ENCODE measurements at places on chromosomes 5 and 9.

DNA sequence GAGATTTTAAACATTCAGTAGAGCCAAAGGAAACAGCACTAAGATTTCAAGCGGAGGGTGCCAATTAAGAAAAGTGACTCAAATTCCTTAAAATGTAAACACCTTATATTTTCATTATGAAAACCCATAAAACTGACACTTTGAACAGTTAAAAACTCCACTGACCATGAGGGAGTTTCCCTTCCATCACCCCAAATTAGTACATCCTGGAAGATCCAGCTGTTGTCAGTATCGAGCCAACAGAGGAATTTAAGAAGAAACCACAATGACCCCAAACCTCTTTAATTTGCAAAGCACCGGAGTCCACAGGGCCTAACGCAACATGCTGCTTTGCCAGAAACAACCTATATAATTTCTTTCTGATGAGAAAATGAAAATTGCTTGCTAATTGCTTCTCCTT lies 41.3 kb downstream of the ROR2 start:
- DNase-seq: no peak

DNA sequence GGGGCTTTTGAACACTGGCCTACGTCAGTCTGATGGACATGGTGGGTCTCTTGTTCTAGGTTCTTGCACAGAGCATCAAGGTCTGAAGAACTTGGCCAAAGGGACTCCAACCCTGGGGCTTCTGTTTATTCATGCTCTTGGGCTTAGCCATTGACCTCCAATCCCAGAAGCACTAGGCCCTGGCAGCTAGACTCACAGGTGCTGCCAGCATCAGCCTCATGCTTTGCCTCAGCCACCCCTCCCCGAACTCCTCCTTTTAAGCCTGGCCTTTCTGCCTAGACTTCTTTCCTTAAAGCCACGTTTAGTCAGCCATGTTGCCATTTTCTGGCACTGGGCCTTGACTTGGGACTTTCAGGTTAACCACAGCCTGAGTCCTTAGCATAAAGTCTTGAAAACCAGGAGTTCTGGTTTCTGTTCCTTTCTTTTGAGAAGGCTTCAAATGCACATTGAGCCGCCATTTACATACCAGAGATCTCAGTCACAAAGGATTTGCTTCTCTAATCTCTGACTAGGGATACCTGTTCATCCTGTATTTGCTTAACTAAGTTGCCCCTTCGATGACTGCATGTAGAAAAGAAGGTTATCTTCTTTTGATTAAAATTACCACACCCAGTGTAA lies 54.7 kb downstream of the ANGPTL2 start:
- DNase-seq: peak; percentile 14

- DNase-seq: no peak
These were observed 665.2 kb downstream of the ANXA1 start for GRCh38 chr9:73816905-73817304.

DNA sequence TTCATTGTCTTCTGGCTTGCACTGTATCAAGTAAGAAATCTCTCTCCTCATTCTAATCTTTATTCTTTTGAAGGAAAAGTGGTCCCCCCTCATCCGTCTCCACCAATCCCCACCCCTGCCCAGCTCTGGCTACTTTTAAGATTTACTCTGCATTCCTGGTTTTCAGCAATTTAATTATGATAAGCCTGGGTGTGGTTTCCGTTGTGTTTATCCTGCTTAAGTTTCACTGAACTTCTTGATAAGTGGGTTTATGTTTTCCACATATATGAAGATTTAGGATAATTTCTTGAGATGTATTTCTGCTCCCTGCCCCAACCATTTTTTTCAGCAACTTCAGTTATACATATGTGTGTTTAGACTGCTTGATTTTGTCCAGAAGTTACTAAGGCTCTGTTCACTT lies 46.5 kb downstream of the PTBP3 start:
- DNase-seq: no peak

- DNase-seq: no peak
These were observed 590.4 kb upstream of the PTGER4 start for GRCh38 chr5:40089269-40089668.

- no peak for DNase-seq
These were observed 64.6 kb downstream of the SH3TC2 start for GRCh38 chr5:148998174-148998797.

DNA sequence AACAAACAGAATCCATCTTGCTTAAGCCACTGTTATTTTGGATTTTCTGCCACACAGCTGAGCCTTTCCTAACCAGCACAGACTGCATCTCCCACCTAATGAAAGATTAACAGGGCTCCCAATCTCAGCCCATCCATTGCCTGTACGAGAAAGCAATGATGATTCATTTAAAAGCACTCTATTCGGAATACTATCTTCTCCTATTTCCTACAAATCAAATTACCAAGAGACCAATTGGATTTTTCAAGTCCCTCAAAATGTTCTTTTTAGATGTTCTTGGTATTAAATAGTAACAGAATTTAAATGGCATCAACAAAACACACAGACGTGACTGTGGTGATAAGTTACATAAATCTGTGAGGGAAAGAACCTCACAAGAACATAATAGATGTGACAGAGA lies 324.1 kb downstream of the AGTPBP1 start:
- DNase-seq: no peak

- no peak for DNase-seq
These were observed 21.9 kb upstream of the PDCD1LG2 start for GRCh38 chr9:5488221-5489008.

DNA sequence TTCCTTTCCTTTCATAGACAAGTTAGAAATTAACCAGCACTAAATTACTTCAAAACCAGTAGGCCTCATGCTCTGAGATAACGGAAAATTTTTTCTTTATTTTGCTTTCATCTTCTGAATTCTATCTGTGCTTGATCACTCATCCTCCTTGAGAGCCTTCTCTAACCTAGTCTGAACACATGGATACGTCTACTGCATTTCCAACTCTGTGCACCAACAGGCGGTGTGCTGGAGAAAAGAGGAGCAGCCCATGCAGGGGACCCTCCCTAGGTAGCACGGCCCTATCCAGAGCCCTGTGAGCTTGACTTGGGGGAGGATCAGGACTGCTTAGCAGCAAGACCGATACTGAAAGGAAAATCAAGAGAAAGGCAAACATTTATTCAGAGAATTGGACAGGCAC lies 149.8 kb downstream of the AUH start:
- no peak for DNase-seq

- no peak for DNase-seq
These were observed 164.3 kb upstream of the ACOT12 start for GRCh38 chr5:81558188-81558587.

DNA sequence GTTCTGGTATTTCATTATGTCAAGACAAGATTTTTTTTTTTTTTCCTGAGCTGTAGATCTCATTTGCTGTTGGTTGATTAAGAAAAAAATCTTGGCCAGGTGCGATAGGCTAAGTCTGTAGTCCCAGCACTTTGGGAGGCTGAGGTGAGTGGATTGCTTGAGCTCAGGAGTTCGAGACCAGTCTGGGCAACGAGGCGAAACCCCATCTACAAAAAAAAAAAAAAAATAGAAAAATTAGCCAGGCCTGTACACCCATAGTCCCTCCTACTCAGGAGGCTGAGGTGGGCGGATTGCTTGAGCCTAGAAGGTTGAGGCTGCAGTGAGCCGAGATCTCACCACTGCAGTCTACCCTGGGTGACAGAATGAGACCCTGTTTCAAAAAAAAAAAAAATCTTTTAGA lies 12.2 kb downstream of the CDC42SE2 start:
- no peak for DNase-seq

DNA sequence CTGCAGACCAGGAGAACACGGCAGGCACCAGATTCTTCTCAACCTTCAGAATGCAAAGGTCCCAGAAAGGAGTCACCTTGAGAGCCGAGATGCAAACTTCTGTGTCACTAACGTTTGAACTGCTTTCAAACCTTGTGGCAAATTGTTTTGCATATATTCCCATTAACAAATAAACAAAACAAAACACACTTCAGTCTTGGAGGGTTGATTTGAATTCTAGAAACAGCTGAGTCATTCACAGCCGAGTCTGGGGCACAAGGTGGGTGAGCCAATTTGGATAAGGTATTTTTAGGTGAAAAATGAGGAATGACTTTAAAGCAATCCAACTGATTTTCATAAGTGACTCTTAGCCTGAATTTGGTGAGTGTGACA lies 38.8 kb upstream of the ANKRD33B start:
- DNase-seq: no peak

- DNase-seq: no peak
These were observed 214.4 kb downstream of the FOXD4L6 start for GRCh38 chr9:40913928-40914673.

- DNase-seq: no peak
These were observed 10.9 kb downstream of the CXXC5 start for GRCh38 chr5:139658928-139659667.

- no peak for DNase-seq
These were observed 361.5 kb upstream of the CDH10 start for GRCh38 chr5:25006237-25006636.

DNA sequence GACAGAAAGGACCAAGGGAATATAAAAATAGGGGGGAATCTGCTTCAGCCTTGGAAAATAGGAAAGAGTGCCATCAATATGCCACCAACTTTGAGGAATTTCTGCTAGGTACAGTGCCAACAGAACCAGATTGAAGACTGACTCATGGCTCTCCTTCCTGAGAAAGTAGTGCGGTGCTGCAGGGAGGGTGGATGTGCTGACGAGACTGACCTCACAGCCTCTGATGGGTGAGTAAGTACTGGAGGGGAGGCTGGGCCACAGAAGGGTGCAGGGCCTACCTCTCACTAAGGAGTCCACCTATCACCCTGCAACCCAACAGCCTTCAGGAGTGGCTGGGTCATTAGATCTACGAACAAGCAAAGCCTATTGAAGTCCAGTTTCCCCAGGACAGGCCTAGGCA lies 187.6 kb downstream of the GABBR2 start:
- DNase-seq: no peak

DNA sequence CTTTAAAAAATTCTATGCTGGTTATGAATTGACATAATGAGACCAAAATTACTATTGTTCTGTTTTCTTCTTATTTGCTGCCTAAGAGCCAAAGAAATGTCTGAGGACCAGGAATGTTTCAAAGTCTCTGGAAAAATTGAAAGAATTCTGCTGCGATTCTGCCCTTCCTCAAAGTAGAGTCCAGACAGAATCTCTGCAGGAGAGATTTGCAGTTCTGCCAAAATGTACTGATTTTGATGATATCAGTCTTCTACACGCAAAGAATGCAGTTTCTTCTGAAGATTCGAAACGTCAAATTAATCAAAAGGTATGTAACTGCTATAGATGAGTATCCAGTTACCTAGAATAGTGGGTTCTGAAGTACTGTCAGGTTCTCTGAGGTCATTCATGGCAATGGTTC lies 10.3 kb upstream of the DHFR start:
- no peak for DNase-seq

GRCh38 chr9:77375956-77376532 lies 198.7 kb downstream of the VPS13A start:
- DNase-seq: no peak

GRCh38 chr9:91905991-91906469 lies 44.0 kb downstream of the ROR2 start:
- peak; percentile 75 for DNase-seq

GRCh38 chr9:112861638-112862555 lies 28.8 kb downstream of the SLC46A2 start:
- peak; percentile 84 for DNase-seq

GRCh38 chr5:56129288-56129687 lies 103.8 kb downstream of the ANKRD55 start:
- no peak for DNase-seq

- DNase-seq: no peak
These were observed 129.5 kb downstream of the RGS3 start for GRCh38 chr9:113592876-113593575.

- DNase-seq: no peak
These were observed 50.1 kb upstream of the FBXL17 start for GRCh38 chr5:108432024-108432423.

- no peak for DNase-seq
These were observed 157.0 kb upstream of the TRPC7 start for GRCh38 chr5:136522217-136522956.

- no peak for DNase-seq
These were observed 7.4 kb downstream of the NR2F1-AS1 start for GRCh38 chr5:93573354-93574351.

GRCh38 chr9:22813529-22813928 lies 366.9 kb downstream of the DMRTA1 start:
- DNase-seq: no peak

- DNase-seq: no peak
These were observed 188.6 kb upstream of the ISL1 start for GRCh38 chr5:51194671-51195070.

DNA sequence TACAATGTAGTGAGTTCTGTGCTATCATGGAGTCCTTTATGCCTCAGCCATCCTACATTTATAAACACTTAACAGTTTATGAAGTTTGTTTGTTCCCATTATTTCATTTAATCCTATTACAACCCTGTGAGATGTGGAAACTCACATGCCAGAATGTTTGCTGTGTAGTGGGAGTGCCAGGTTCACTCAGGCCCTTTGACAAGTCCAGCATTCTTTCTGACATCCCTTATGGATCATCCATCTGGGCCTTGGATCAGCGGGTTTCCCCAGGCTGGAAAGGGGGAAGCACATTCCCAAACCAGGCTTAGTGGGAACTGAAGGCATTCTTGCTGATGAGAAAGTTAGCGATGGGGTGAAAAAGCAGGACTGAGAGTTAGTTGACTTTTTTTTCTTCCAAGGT lies 128.1 kb upstream of the OTULINL start:
- no peak for DNase-seq

- no peak for DNase-seq
These were observed 110.1 kb upstream of the IRX2 start for GRCh38 chr5:2861605-2862004.

DNA sequence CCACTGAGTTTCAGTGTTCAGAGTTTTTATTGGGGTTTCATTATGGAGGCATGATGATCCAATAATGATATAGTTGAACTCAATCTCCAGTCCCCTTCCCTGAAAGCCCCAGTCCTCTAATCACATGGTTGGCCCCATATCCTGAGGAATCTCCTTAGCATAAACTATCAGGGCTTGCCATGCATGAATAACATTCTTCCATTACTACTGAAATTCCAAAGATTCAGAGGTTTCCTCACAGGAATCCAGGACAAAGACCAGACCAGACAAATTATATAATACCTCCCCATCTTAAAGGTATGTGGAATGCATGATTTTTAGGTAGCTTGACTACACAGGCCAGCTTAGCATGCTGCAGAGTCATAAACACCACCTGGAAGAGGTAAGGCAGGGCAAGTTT lies 15.5 kb upstream of the LRRTM2 start:
- DNase-seq: no peak

DNA sequence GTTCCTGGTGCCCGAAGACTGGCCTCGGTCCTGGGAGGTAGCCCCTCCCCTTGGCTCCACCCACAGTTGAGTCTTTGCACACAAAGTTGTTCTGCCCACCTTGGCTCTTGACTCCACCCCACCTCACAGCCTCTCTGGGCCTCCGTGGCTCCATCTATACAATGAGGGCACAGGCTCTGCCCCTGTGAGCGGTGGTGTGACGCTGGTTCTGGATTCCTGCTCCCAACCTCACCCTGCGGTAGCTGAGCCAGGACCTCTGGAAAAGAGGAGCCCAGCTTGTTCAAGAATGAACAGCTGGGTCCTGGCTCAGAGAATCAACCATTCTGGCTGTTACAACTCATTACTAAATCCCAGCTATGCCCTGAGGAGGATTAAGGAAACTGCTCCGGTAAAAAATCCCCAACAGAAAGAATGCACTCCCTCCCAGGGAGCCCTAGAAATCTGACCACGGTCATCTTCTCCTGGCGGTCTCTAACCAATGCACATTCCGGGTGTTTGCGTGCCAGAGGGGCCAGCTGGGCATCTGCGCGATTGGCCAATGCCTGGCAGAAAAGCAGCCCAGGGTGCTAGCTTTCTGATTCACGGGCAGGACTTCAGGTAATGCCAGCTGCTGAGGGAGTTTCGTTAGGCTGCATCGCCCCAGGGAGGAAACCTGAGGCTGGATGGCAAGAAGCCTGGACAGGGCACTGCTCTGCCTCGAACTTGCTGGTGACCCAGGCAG lies 9.9 kb upstream of the GRHPR start:
- DNase-seq: no peak
